ENCODE measurements at places on chromosomes 1 and 21.

GRCh38 chr1:243508303-243508713, 252.5 kb downstream of the SDCCAG8 start:
- DNase-seq = no peak

GRCh38 chr1:119250299-119250698, 109.8 kb upstream of the WARS2 start:
- no peak for DNase-seq

- no peak for DNase-seq
These were observed 21.6 kb upstream of the SLC45A3 start for GRCh38 chr1:205701891-205702290.

- DNase-seq = no peak
These were observed 18.0 kb downstream of the PODN start for GRCh38 chr1:53080041-53080440.

- DNase-seq = no peak
These were observed 61.5 kb downstream of the HSPG2 start for GRCh38 chr1:21875621-21876063.

GRCh38 chr1:22263359-22263758, 120.5 kb upstream of the WNT4 start:
- no peak for DNase-seq

- no peak for DNase-seq
These were observed 22.5 kb upstream of the FCRL5 start for GRCh38 chr1:157574836-157575235.

DNA sequence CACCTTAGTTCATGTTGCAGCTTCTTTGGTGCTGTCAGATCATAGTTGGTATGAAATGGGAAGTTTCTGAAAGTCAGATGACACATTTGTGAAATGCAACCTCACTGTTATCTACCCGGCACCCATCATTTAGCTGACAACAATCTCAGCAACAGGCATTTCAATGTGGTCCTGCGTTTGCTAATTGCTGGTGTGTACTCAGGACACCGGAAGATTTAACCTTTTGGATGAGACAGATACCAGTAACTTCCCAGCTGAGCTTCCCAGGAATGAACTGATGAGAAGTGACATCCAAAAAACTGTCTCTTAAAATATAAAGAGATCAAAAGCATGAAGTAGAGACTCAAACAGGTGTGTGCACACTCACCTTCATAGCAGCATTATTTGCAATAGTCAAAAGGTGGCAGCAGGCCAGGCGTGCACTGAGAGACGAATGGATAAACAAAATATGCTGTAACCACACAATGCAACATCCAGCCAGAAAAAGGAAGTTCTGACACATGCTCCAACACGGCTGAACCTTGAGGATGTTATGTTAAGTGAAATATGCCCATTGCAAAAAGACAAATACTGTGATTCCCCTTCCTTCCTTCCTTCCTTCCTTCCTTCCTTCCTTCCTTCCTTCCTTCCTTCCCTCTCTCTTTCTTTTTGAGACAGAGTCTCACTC, 7.9 kb upstream of the CLDN14 start:
- DNase-seq = no peak

DNA sequence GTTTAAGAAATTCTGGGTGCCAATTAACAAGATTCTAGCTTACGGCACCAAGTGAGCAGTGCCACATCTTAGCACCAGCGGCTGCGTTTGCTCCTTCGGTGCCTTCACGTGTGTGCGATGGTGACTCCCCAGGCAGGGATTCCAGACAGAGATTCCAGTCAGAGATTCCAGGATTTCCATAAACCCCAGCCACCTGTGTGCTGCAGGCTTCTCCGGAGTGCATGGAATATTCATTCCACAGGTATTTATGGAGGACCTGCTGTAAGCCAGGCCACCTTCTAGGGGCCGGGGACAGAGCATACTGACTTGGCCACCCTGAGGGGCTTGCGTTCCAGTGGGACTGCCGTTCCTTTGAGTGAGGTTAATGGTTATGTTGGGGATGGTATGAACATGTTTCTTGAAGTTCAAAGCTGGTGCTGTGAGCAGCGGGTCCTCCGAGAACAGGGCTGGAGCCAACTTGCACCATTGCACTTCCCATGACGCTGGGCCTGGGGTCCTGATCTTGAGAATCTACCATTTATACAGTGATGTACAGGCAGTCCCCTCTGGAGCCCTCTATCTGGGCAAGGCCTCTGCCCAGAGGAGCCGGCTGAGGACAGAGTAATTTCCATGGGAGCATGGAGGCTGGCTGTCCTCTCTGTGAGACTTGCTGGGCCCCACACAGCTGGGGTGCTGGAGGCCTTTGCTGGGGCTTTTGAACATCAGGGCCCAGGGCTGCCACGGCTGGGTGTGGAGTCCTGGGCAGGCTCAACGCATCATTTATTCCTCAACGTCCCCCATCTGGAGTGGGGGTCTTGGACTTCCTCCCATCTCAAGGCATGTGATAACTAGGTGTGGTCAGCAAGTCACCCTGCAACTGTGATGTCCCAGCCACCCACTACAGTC, 58.8 kb upstream of the AJAP1 start:
- no peak for DNase-seq

- DNase-seq = no peak
These were observed 147.4 kb downstream of the PDE4B start for GRCh38 chr1:65940126-65940525.

DNA sequence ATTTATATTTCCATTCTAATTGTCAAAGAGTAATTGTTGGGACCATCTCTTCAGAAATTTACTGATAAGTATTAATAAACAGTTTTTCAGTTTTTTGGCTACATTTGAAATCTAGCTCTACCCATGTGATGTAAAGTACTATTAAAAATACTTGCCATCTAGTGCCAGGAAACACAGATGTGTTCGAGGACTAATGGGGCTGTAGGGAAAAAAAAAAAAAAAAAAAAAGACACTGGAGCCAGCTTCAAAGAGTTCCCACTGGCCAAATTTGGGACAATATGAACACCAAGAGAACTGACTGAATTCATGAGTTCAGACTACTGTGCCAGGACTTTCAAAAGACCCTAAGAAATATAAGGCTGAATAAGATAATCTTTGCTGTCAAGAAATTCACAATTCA, 65.2 kb upstream of the GFI1 start:
- no peak for DNase-seq

DNA sequence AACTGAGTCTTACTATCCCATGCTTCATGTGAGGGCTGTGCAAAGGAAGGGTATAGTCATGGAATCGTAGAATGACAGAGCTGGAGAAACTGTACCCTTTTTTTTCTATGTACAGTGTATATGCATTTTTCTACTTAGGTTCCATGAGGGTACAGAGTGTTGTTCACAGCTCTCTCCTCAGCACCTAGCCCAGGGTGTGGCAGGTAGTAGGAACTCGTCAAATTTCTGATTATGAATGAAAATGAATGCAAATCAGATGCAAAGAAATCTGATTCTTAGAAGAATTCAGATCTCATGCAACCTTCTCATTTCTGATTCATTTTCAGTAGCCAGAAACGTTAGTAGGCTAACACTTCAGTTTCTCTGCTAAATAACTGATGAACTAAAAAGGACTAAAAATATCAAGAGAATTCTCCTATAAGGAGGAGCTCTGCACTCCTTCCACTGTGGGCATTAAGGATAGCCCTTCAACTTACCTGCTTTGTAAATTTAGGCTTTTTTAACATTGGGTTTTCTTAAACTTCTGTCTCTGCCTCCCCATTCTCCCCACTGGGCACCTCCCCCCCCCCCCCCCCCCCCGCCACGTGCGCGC, 18.0 kb upstream of the HHAT start:
- no peak for DNase-seq

GRCh38 chr21:31597683-31598082, 61.8 kb upstream of the SOD1 start:
- no peak for DNase-seq

DNA sequence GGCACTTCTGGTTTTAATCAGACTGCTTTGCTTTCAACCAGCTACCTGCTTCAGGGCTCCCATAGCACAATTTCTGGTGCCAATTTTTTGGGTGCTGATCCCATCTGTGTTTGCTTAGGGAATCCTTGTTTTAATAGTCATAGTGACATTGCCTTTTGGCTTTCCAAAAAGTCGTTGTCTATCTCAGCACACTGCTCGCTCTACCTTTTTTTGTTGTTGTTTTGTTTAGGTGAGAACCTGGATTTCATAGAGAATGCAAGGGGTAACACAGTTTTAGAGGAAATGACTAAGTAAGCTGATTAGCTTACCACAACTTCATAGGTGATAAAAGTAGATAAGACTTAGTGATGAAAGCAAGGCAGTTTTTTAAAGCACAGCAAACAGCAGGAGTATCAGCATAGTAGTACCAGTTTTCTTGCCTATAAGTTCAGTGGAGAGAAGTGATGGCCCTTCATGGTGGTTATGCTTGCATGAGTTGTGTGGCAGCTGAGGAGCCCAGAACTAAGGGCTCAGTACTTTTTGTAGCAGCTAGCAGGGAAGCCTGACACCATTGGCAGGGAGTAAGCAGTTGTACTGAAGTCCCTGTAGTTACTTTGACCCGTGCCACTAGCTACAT, 31.3 kb downstream of the NEK7 start:
- no peak for DNase-seq

GRCh38 chr1:2788506-2789163, 12.9 kb downstream of the TTC34 start:
- DNase-seq = no peak

GRCh38 chr1:2388004-2388913, 3.1 kb downstream of the MORN1 start:
- no peak for DNase-seq

DNA sequence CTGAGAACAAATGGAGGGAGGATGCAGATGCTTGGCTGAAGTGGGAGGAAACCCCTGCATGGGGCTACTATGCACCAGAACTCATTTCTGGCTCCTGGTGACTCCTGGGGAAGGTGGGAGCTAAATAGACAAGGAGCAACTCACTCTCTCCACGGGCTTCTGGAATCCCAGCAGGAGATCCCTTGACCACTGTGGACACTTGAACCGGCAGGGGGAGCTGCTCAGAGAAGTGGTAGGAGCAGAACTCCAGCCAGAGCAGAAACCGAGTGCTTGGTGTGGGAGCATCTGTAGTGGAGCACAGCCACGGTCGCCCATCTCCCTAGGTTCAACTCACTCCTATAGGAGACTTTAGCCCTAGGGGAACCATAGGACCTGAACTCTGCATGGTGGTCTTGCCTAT, 205.6 kb upstream of the GJB5 start:
- DNase-seq = no peak

DNA sequence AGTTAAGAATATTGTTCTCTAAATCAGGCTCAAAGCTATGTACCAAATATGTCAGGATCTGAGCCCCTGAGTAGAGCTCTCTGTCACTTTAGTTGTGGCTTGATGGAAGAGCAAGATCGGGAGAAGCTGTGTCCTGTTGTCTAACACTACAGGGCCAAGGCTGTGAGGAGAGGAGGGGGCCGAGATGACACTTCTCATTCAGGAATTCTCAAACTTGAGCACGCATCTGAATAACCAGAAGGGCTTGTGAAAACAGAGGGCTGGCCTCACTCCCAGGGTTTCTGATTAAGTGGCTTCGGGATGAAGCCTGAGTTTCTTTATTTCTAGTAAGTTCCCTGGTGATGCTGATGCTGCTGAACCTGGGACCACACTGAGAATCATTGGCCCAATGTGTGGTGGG, 209.2 kb upstream of the DAB1 start:
- DNase-seq = no peak

DNA sequence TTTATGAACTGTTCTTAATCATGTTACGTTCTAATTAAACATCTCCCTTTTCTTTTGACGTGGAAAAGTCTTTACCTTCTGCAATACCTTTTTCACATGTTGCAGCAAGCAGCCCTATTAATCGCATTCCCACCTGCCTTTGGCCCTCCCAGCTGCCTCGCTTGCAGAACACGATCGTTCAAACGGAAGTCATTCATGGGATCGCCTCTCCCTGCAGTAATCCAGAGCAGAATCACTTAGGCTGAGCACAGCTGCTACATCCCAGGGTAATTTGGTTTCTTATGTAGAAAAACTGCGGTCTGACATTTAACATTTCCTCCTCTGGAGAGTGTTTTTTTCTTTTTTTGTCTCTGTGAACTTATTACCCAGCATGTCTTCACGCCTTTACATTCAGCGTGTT, 206.3 kb downstream of the KIF26B start:
- DNase-seq = no peak

DNA sequence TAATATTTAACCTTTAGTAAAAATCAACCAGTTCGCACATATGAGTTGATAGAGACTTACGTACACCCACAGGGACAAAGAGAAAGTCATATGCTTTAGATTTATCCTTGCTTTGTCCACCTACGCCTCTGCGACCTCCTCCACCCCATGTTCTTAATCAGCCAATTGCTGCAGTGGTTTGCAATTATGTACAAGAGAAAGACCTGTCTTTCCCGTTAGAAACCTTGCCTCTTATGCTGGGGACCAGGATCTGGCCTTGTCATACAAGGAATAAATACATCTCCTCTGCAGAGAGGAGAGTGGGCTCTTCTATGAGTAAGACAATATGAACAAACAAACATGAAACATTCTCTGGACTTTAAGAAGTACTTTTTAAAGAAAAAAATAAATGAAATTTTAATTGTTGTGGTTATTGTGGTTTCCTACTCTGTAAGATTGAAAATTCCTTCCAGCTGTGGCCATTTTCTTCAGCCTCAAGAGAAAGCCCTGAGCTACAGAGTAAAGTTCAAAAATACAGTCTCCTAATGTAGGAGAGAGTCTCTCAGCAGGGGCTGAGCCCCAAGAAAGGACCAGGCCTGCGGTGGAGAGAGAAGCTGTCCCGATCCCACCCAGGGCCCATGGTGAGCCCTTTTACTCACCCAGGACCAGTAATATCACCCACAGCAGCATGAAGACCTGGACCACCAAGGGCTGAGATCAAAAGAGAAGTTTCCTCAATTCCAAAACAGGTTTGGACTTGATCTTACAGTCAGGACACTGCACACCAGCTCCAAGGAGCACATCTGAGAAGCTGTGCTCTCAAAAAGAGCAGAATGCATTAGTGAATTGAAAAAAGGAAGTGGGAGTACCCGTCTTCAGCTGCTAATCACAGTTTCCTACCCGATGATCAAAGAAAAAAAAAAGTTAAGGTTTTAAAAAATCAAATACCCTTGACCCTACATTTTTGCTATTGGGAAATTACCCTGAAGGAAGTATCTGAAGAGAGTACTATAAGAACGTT, at the start of gene FCRL5:
FCRL5 (minus strand) TSS at position 822 of the 1,000 bp plus-strand sequence; CDS start at position 669, 153 bp downstream.
- DNase-seq = no peak

DNA sequence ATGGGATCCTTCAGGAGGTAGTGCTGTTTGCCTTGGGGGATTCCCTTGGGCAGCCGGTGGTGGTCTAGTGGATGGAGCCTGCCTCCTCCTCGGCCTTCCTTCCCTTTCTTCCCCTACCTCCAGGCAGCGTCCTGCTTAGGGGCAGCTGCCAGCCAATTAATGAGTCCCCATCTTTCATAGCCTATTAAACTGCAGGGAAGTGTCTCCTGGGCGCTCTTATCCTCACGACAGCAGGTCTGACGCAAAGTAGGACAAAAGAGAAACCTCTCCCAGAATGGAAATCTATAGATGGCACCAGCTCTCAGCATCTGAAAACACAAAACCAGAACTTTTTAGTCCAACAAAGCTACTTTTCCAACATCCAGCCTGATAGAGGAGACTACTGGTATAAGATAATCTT, 69.3 kb downstream of the ELAVL4 start:
- DNase-seq = no peak
